NCI-H524 treated with DMSO at 0.1 percent for 48 hours (cell line): ENCODE measurements at places on chromosomes 1 and 21.

DNA sequence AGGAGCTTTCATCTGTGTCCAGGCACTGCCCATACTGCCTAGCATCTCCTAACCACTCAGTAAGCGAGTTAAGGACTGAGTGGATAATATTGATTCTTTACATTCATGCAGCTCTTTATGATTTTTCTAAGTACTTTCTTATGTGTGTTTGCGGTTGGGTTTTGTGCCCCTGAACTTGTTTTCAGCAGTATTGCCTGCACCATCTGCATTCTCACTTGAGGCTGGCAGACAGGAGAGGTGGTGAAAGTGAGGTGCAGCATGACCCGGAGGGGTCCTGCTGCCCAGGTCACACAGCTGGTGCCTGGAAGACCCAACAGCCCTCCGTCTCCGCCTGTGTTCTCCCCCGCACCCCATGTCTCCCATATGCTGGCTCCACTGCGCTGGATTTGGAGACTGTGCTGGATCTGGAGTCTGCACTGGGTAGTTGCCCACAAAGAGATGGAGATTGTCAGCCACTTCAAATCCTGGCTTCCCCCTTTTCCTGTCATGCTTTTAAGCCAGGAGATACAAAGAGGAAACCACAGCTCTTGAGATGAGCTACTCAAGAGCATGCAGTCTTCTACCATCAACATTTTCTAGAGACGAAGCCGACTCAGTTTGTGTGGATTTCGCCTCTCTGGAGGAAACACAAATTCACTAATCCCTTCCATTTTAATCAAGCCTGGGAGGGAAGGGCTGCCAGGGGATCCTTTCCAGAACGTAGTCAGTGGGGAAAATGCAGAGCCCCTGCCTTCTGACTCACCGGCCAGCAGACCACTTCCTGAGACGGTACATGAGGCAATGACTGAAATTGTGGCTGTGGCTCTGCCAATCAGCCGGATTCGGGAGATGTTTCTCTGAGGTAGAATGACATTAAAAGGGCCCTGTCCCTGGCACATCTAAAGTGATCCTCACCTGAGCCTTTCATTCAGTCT, 71.7 kb upstream of the ANGPTL1 start:
- no peak for DNase-seq

DNA sequence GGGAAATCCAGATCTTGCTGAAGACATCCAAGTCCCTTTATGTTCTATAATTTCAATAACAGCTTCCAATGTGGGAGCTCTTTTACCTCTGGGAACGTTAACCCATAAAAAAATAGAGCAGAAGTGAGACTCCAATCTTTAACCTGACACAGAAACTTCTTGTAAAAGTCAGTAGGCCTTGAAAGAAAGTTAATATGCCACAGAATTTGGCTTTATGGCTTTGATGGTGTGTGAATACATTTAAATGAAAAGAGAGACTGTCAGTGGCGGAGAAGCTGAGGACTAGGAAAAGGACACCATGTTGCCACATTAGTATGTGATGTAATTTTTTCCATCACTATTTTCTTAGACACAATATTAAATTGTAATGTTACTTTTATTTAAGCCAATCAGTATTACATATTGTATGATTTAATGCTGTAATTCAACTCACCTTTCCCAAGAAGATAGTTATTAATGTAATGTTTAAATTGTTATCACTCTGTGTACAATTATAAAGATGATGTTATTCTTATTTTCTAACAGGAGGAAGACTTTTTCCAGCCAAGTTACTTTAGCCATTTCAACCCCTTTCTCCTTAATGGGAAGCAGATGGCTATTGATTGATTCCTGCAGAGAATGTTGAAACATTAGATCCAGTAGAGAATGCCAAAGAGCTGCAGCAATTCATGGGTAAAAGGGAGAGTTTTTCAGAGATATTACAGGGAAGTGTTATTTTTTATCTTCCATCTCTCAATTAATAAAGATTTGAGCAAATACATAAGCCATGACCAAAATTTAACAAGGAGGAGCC, 17.5 kb upstream of the CLDN8 start:
- DNase-seq: no peak

DNA sequence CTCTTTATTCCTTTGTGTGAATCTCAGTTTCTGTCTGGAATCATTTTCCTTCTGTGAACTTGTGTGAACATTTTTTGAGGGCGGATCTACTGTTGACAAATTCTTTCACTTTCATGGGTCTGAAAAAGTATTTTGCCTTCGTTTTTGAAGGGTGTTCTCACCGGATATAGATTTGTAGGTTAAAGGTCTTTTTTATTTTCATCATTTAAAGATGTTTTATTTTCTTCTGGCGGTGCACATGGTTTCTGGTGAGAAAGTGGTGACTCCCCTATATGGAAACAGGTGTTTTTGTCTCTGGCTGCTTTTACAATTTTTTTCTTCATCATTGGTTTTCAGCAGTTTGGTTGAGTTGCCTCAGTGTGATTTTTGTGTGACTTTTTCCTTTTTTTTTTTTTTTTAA, 94.9 kb downstream of the DYRK1A start:
- no peak for DNase-seq

DNA sequence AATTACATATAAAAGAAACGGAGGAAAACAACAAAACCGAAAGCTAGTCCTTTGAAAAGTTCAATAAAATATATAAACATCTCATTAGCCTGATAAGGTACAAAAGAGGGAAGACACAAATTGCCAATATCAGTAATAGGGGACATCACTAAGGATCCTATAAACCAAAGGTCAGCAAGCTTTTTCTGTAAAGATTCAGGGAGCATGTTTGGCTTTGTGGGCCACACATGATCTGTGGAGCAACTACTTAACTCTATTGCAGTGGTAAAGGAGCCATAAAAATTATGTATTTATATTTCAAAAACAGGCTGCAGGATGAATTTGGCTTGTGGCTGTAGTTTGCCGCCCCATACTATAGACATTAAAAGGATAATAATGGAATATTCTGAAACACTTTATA, 5.5 kb upstream of the NSUN4 start:
- DNase-seq: no peak

- no peak for DNase-seq
Measured at GRCh38 chr1:206116873-206117150, 376 bp downstream of the AVPR1B start.

DNA sequence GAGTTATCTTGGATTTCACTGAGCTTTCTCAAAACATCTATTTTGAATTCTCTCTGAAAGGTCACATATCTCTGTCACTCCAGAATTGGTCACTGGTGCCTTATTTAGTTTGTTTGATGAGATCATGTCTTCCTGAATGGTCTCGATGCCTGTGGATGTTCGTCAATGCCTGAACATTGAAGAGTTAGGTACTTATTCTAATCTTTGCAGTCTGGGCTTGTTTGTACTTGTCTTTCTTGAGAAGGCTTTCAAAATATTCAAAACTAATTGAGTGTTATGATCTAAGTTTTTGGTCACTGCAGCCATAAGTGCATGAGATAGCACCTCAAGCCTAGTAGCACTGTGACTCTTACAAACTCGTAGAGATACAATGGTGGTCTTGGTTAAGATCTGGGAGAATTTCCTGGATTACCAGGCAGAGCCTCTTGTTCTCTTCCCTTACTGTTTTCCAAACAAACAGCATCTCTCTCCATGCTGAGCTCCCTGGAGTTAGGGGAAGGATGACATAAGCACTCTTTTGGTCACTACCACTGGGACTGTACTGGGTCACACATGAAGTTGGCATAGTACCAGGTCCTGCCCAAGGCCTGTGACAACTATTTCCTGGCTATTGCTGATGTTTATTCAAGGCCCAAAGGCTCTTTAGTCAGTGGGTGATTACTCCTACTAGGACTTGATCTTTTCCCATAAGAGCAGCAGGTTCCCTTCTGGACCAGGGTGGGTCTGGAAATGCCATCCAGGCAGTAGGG, 25.6 kb downstream of the SLC22A15 start:
- no peak for DNase-seq

GRCh38 chr1:231611111-231611510, 15.5 kb upstream of the DISC1 start:
- DNase-seq: no peak

DNA sequence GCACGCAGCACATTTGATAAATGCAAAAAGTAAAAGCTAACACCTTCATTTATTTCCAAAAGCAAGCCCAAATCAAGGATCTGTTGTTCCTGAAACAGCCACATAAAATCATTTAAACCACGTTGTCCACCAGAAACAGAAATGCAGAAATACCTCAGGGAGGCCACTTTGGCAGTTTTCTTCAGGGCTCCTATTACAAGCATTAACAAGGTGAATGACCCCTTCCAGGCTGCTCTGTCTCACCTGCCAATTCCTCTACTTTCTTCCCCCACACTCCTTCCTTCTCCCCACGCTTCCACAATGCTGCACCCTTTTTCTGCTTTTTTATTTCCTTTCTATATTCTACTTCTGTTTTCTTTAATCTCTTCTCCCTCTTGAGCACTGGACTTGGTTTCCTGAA, 55.0 kb upstream of the PTGFRN start:
- no peak for DNase-seq
